Stimulated activated CD4-positive, alpha-beta T cell treated with anti-CD3 and anti-CD28 coated beads, Interleukin-2, amount 100 ng/mL, for 48 hours (primary cell): ENCODE measurements at places on chromosomes 1 and 21.

DNA sequence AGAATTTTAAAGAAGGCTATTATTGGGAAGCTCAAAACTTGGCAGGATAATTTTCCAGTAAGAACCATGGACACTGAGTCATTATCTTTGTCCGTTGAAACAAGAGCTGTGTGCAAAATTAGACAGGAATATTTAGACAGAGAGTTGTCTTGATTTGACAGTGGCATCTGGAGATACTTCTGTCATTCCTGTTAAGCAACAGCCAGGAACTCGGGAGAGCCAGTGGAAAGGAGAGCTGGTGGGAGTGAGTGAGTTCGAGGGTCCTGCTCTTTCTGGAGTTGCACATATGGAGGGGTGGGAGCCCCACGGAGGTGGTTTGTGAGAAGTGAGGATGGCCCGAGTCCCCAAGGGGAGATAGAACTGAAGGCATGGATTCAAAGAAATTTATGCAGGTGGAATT is 3.1 kb downstream of the COQ8A start:
- DNase-seq, result no peak

- DNase-seq, result no peak
Measured at GRCh38 chr1:99737016-99737415, 29.4 kb downstream of the FRRS1 start.

GRCh38 chr1:43883321-43883720 is 50.3 kb upstream of the ARTN start:
- no peak for DNase-seq

DNA sequence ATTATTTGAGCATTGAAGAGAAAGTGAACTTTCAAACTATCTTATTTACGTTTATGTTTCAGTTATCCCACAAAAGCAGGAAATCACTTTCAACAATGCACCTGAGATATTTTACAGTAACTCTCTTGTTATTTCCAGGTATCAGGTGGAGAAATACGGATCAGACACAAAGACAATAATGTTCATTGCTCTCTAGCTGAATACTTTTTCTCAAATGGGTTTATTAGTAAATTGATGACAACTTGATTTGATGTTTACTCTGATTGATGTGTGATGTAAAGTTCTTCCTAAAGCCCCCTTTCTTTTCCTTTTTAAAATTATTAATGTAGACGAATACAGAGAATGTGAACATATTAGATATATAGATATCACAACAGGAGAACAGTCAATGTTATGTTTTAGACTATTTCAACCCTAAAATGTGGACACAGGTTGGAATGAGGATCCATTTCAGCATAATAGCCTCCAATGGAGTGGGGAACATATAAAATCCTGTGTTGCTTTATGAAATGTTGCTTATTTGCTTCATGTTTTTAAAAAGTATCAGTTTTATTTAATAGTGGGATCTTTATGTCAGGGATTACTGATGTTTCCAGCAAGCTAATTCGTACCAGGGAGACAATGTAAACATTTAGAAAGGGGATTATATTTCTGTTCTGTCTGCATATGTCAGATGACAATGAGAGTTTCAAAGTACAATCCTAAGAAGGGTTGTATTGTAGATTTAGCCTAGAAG is 1522.3 kb upstream of the TPTE start:
- no peak for DNase-seq

DNA sequence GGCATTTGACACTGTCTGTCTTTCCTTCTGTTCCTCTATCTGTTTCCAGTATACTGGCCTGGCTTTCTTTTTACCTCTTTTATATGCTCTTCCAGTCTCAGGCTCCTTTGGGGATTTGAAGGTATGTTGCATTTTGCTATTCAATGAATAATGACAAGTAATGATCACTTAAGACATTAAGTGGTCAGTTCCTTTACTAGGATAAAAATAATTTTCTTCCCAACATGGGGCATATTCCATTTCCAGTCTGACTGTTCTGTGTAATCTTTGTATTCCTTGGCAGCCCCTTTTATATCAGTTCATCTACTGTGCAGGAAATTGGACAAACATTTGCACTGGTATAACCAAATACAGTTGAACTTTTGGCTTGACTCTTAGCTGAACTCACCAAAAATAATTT is 15.6 kb downstream of the METTL18 start:
- no peak for DNase-seq
